HFF-Myc (cell line): ENCODE measurements at places on chromosomes 7 and 10.

GRCh38 chr10:101182936-101183335, 46.3 kb downstream of the LBX1 start:
- DNase-seq: no peak

DNA sequence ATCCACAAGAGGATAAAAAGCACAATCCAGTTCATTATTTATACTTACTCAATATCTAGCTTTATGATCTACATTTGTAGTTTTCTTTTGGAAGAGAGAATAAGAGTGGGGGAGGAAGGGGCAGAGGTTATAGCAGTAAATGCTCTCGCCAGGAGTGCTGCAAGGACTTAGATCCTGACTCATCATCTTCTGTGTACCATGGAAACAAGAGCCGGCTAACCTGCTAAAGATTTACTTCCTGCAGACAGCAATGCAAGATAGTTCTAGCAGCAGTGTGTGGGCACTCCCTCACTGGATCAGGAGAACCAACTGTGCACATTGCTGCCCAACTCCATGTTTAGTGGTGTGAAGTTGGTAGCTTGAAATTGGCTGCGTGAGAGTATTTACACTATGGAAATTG, 47.7 kb upstream of the TRIL start:
- DNase-seq: no peak

DNA sequence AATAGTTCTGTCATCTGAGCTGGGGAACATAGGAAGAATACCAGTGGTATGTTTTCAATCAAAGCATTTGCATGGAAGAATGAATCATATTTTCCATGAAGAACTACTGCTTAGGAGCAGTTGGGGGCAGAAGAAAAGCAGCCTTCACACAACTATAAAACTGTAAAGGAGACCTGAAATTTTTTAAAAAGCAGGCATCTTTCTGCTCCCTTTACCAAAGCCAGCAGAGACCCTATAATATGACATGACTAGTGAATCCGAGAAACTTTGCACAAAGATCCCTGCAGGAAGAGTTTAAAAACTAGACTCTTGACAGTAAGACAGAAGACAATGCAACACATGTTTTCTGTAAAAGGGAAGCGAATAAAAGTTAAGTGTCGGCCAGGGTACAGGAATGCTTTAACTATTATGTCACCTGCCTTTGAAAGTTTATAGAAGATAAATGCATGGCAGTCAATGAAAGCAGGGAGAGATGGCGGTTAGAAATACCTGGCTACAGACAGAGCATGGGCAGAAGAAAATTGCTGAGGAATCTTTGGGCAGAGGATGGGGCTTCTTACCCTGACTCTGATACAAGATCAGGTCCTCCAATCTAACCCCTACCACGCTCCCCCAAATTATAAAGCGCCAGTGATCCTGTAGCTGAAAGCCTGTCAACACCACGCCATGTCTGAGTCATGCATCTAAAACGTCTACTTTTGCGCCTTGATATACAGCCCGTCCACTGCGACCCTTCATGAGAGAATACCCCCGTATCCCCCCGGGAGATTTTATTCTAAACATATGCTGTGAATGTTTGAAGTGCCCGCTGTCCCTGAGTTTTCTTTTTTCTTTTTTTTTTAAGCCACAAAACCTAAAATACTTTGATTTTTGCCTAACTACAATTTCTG, 93.1 kb downstream of the GLI3 start:
- no peak for DNase-seq

GRCh38 chr7:3201306-3201705, 99.7 kb upstream of the SDK1 start:
- DNase-seq: no peak

DNA sequence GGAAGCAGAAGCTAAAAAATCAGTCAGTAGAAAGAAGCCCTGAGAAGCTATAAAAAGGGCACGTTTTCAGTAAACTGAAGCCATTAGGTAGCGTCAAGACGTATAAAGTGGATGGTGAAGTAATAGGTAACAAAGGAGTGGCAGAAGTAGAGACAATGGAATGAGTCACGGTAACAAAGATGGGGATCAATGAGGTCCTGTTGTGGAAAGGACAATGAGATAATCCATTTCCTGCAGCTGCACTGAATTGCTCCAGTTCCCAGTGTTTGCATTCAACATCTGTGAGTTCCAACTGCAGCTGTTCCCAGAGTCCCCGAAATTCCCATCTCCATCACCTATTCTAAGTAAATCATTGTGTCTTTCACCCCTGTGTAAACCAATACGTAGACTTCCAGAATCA, 4.8 kb upstream of the HYCC1 start:
- no peak for DNase-seq

DNA sequence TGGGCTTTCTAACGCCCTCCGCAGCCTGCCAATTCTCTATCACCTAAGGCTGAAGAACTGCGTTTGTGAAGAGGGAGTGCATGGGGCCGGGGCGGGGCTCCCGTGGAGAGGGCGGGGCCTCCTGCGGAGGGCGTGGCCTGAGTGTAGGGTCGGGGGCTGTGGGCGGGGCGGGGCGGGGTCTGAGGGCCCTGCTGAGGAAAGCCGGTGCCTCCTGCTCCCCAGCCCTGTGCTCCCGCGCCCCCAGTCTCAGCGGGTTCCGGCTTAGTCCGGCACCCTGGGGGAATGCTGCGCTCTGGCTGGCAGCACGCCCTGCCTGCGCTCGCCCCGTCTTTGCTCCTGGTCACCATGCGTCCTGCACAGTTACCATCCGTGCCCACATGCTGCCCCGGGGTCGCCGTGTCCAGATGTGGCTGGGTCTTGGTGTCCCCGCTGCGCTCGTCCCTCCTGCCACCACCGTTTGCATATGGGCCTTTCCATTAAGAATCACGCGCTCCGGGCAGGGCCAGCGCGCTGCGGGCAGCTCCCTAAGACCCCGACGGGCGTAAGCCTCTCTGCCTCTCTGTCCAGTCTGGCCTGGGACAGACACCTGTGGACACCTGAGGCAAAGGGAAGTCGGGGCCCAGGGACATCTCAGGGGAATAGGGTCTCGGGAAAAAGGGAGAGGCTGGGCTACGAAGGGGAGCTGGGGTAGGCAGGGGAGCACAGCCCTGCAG, 144.0 kb upstream of the RET start:
- DNase-seq: no peak

DNA sequence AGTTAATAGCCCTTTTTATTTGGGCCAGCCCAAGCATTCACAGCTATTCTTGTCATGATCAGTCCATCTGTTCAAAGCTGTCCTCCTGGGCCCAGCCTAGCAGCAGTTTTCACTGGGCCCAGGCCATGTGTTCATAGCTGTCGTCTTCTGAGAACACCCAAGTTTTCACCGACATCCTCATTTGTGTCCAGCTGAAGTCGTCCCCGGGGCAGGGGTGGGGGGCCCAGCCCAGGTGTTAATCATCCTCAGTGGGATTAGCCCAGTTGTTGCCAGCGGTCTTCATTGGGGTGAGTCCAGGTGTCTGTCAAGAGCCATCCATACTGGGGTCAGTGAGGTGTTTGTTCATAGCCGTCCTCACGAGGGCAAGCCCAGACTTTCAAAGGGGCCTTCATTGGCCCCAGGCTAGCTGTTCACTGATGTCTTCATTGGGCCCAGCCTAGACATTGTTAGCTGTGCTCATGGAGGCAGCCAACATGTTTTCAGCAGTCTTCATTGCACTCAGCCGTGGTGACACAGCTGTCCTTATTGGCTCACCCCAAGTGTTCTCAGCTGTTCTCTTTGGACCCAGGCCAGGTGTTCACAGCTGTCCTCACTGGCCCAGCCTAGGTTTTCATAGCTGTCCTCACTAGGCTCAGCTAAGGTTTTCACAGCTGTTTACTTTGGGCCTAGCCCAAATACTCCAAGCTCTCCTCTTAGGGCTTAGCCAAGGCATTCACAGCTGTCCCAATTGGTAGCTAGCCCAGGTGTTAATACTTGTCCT, 10.0 kb downstream of the FRG2B start:
- no peak for DNase-seq

DNA sequence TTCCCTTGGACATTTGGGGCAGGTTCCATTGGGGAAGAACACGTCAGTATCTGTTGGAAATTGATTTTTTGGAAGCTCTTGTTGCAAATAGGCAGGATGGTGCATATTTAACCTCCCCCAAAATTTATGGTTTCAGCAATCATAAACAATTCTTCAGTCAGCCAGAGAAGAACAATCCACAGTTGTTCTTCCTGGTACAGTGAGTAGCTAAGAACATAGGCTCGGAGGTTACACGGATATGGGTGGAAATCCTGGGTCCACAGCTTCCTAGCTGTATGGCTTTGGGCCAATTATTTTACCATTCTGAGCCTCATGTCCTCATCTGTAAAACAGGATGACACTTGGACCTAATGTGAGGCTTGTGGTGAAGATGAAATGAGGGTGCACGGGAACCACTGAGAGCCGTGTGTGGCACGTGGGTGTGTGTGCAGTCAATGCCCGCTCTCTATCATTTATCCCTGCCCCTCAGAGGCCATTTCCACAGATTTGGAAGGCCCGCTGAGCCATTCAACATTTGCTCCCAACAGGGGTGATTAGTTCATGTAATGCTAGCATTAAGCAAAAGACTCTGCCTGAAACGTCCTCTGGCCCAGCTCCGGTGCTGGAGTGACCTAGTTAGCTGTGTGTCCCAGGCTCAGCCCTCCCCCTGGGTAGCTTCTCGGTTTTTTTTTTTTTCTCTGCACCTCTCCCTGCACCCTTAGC, 9.7 kb downstream of the CAMK1D start:
- no peak for DNase-seq

GRCh38 chr10:79136236-79137005, 67.7 kb downstream of the ZMIZ1 start:
- DNase-seq: no peak

- no peak for DNase-seq
Observed at GRCh38 chr10:114168450-114169009, 5.5 kb downstream of the CCDC186 start.

DNA sequence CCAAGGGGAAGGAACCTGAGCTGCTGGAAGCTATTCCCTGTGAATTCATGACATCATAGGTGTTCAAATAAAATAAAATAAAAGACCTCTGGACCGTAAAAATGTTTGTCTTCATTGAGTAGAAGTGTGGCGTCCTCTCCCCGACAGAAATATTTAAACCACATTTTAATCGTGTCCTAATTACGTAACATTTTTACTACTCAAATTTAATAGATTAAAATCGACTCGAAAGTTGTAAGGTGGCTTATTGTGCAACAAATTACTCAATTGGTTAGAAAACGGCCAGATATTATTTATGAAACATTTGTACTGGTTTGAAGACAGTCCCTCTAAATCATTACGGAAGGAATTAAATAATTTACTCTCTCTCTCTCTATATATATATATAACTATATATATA, 15.5 kb upstream of the NCAPG2 start:
- DNase-seq: no peak

GRCh38 chr10:117432866-117433265, 57.6 kb upstream of the PDZD8 start:
- DNase-seq: no peak

- DNase-seq: no peak
Observed at GRCh38 chr10:78539247-78539766, 505.6 kb downstream of the RPS24 start.

DNA sequence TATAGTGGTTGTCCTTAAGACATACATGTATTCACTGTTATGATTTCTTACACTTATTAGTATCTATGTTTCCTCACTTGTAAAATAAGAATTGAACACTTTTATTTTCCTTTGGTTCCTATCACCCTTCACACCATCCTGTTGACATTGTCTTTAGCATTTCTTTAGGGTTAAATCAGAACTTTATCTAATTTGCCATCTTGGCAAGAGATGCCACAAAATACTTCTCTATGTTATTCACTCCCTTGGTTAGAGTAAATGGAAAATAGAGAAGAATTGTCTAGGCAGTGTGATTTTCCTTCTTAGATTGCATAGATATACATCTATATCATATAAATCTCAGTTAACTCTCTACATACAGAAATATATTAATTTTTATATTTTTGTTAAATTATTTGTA, 204.7 kb downstream of the SEMA3D start:
- DNase-seq: no peak

- no peak for DNase-seq
Observed at GRCh38 chr10:83037653-83038052, 1101.7 kb upstream of the GHITM start.

GRCh38 chr7:102444961-102445673, 11.7 kb downstream of the ORAI2 start:
- DNase-seq: no peak

DNA sequence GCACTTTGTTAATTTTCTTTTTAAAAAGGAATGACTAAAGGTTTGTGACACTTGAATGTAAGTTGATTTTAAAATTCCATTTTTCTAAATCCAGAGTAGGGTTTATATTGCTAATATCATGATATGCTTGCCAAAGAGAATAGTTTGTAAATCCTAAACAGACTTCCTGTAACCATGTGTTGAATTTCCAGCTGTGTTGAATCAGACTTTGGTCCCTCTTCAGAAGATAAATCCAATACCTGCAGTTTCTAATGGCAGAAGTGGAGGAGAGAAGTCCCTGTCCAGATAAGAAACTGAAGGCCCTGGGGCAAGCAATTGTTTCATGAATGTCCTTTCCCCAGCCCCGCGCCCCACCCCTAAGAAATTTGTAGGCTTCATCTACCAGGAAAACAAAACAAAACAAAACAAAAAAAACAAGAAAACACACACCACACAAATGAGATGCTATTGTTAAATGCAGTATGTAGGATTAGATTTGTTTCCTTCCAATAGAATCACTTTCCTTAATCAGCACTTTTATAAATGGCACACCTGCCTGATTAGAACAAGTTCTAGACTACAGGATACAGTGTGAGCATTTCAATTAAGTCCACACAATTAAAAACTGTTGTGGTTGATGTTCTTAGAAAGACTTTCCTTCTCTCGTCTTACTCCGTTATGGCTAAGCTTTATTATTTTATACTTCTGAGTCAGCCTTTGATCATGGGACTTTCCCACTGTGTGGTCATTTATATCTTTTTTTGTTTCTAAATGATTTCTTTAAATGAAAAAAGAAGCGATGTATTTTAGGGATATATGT, 122.8 kb downstream of the KAT6B start:
- DNase-seq: no peak

GRCh38 chr7:143171697-143172096, 11.5 kb upstream of the TAS2R39 start:
- no peak for DNase-seq

DNA sequence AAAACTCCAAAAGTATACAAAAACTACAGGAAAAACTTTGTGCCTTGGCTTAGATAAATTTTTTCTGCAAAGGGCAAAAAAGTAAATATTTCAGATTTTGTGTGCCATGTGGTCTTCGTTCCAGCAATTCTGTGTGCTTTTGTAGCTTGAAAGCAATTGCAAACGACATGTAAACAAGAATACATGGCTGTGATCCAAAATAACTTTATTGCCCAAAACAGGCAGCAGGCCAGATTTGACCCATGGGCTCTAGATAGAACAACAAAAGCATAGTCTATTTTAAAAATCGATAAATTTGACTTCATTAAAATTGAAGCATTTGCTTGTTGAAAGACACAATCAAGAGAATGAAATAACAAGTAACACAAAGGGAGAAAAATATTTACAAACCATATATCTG, 336.6 kb downstream of the HPSE2 start:
- no peak for DNase-seq

GRCh38 chr7:75650062-75650461, 88.7 kb downstream of the HIP1 start:
- no peak for DNase-seq

DNA sequence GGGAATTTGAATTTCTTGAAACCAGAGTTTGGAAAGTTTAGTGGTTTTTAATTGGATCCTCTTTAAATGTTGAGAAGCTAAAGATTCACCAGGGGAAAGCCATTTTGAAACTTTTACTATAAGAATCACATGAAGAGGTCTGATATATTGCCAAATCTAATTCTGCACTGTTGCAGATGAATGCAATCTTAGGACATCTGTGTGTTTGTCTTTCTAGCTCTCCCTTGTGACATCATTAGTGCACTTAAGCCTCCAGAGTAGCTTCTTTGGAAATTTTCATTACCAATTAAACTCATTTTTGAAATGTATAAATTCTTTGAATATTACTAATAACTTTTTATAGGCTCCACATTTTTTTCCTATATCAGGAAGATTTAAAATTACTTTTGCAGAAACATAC, 160.2 kb downstream of the BICC1 start:
- peak; percentile 20 for DNase-seq
